ENCODE measurements at places on chromosomes 3 and 15.

GRCh38 chr3:40690749-40691451, 166.1 kb downstream of the ZNF621 start:
- DNase-seq: no peak

- DNase-seq: no peak
Measured at GRCh38 chr3:139710212-139710611, 32.4 kb upstream of the NMNAT3 start.

- DNase-seq: no peak
Measured at GRCh38 chr3:53075743-53076140, 29.9 kb upstream of the SFMBT1 start.

DNA sequence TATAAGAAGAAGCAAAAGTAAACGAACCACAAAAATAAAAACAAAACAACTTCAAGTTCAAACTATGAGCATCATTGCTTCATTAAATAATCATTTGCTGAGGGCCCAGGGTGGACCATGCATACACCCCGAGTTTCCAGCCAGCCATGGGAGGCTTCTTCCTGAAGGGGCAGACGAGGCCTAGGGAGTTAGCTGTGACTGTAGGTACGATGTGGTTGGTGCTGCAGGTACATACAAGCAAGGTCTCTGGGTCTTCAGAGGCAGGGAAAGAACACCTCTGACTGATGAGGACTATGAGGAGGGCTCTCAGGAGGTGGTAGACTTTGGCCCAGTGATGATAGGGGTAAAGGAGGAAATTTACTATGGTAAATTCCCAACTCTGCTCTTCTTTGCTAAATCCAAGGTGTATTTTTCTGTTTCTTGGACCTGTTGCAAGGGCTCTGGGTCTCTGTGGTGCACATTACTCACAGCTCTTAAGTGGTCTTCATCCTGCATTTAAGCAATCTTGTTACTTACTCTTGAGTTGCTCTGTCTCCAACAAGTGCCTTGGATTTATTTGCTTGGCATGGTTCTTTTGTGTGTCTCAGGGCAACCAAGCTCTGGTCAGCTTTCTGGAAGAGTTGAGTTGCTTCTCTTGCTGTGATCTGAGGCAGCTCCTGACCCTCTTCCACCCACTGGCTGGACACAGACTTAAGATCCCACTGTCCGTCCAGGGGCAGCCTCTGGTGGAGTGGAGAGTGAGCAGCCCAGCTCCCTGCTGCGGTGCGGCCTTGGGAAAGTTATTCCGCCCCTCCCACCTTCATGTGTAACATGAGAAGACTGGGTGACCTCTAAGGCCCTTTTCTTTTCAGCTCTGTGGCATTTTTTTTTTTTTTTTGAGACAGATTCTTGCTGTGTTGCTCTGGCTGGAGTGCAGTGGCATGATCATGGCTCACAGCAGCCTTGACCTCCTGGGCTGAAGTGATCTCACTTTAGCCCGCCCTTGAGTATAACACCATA, 56.1 kb upstream of the KIF23 start:
- DNase-seq: peak; percentile 27

DNA sequence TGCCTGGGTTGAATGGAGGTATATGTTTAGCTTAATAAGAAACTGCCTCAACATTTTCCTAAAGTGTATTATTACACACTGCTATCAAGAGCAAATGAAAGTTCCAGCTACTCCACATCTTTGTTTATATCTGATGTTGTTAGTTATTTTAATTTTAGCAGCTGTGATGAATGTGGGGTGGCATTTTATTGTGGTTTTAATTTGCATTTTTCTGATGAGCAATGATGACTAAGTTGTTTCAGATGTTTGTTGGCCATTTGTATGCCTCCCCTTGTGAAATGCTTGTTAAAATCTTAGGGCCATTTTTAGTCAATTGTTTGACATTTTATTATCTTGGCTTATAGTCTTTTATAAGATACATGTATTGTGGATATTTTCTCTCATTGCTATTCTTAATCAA, 260.4 kb upstream of the SLCO3A1 start:
- no peak for DNase-seq

GRCh38 chr3:144142151-144142840, 170.7 kb downstream of the DIPK2A start:
- peak; percentile 77 for DNase-seq

DNA sequence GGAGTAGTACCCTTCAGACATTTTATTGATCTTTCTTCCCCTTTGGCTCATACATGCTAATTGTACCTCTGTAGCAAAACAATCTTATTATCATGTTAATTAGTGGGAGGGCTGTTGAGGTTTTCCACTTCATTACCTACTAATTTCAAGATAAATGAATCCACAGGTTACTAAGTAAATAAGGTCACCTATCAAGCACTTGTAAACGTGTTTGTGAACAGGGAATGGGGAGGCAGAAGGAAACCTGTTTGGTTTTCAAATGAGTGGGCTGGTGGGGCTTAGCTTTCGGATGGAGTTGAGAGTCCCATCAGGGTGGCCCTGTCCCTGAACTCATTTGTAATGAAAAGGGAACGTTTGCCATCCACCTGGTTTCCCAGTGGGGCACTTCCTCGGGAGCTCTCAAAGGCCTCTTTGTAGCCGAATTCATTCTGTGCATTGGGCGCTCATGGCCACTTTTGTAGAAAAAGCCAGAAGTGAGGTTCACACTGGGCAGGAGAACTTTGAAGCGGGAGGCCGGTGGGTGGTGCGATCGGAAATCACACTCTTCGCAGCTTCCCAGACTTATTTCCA, 419.8 kb upstream of the NR2F2 start:
- DNase-seq: no peak

All from adipocyte (in vitro differentiated cells).